ENCODE measurements at places on chromosomes 16 and 17.

DNA sequence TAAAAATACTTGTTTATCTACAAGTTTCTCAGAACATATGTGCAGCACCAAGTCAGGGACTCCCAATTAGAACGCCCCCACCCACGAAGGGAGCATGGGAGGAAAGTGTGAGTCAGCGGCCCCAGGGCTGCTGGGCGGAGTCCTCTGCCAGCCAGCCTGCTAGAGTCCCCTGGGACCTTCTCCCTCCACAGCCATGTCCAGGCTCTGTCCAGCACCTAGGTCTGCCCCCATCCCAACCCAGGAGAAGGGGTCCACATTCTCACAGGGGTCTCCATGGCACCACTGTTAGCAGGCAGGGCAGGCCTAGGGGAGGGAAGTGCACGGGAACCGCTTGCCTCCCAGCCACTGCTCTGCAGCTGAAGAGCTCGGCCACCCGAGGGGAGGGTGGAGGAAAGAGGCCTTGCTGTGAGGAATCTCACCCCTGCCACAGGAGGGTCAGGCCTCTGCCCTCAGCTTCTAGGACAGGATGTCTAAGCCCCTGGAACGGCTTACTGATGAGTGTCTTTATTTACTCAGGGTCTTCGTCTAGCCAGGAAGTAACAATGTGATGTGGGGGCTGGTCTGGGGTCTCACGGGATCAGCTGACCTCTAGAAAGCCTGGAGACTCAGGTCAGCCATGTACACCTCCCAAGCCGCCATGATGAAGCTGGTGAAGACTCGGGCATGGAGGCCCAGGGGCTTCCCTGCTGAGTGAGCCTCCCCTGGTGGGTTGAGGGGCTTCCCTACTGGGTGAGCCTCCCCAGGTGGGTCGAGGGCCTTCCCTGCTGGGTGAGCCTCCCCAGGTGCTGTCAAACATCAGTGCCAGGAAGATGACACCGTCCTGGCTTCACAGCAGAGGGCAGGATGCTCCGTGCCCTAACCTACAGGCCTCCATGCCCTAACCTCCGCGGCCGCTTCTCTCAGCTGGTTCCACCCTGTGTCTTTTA is 190.3 kb downstream of the RBFOX3 start:
- DNase-seq = no peak

DNA sequence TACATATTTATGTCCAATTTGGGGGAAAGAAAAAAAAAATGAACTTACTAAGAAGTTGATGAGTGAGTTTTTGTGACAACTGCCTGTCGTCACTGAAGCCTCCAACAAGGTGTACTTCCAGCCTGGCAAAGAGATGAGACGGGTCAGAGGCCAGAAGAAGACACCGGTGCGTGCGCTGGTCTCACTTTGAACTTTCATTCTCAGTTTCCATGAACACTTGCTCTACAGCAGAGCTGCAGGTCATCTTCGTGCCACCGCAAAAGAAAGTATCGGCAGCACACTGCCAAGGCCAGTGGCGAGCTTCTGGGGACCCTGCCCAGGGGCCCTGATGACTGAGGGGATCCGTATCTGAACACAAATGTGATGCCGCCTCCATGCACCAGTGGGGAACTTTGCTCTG is 11.6 kb downstream of the NTAN1 start:
- no peak for DNase-seq

GRCh38 chr16:85541181-85541580 is 71.9 kb upstream of the GSE1 start:
- DNase-seq = no peak

DNA sequence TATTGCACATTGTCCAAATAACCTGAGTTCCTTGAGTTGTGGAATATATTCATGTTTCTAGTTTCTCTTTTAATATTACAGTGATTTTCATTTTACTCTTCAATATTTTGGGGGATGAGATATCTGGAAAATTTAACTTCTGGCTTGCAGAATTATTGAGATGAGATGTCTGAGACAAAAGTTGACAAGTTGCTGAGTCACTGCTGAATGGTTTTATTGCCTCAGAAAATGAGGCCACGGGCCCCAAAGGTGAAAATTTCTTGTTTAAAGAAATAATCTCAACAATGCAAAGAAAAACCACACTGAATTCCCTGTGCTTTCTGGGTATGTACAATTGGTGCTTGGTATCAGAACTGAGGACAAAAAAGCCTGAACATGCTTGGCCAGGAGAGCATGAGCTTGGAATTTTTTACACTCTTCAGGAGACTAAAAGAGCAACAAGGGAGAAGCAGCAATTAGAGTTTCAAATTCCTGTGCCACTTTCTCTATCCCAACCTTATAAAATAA is 129.2 kb upstream of the TOM1L1 start:
- no peak for DNase-seq

- no peak for DNase-seq
Measured at GRCh38 chr17:81365148-81365600, 30.1 kb upstream of the BAHCC1 start.

DNA sequence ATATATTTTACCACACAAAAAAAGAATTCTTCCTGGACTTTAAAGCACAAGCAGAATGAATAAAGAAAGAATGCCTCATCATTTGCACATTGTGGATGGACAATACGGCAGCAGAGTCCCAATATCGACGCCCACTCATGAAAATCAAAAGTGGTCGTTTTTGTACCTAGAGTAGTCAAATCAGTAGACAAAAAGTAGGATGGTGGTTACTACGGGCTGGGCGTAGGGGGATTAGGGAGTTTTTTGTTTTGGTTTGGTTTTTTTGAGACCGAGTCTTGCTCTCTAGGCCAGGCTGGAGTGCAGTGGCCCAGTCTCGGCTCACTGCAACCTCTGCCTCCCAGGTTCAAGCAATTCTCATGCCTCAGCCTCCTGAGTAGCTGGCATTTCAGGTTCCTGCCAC is 8.6 kb upstream of the CENPV start:
- DNase-seq = no peak

DNA sequence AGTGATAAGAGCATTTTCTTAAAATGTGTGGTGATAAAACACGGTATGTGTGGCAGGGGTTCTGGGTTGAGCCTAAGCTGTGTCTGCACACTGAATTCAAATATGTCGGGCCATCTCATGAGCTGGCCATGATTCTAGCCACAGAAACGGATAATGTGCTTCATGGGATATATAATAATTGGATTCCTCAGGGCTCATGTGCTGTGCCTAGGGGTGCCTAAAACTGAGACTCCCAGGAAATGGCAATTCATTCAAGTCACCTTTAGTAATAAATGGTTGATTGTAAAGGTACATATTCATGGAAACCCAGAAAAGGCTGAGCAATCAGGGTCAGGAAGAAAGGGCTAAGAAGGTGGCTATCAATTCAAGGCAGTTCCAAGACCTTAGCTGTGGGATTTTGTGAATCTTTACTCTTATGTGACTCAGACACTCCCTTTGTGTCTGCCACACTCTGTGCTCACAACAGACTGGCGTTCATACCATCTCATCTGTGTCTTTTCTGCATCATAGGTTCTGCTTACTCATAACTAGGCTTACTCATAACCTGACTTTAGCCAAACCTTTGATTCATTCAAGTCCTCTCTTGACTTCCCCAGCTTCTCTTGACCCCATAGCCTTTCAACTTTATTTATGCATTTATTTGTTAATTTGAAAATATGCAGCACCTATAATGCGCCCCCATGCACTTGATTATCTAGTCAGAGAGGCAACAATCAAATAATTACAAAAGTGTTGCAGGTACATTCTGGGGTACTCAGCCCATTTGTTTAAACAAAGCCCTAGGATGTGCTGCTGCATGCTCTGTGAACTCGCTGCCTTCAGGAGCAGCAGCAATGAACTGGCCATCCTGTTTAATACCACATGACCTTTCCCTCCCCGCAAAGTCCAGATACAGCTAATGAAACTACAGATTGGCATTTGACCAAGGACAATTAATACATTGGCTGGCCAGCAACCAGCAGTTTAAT is 28.4 kb upstream of the MED13 start:
- no peak for DNase-seq

DNA sequence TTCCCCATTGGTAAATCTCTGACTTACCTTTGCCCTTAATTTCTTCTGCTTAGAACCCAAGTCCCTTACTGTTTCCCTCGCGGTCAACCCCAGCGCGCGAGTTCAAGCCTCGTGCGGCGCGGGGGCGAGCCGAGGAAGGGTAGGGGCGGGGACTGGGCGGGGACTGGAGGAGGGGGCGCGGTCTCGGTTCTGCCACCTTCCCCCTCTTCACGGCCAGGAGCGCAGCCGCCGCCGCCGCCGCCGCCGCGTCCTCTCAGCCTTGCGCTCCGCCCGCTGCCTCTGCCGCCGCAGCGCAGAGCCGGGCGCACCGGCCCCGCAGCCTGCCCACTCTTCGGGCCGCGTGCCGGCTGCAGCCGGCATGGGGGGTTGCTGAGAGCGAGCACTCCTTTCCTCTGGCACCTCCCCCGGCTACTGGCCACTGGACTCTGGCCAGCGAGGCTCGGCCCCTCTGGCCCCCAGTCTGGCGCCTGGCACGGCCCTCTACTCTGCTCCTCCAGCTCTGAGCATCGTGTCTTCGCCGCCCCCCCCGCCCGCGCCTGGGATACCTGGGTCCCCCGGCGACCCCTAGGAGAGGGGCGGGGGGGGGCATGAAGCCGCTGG is at the start of gene RAPGEFL1:
RAPGEFL1 (plus strand) TSS at position 196 of the 600 bp plus-strand sequence; CDS start at position 588, 392 bp downstream.
- DNase-seq = peak; percentile 78

GRCh38 chr16:11819798-11820197 is 22.7 kb upstream of the ZC3H7A start:
- DNase-seq = no peak

All from natural killer cell treated with Interleukin-12 subunit alpha and Interleukin-12 subunit beta and Interleukin-15 and Interleukin-18, amount 100 ng/mL, for 72 hours (primary cell).